ENCODE measurements at places on chromosomes 2 and 18.

GRCh38 chr18:2881088-2881839 is 34.5 kb downstream of the EMILIN2 start:
- DNase-seq, result no peak

- DNase-seq, result no peak
Measured at GRCh38 chr2:105824446-105824845, 79.7 kb downstream of the NCK2 start.

GRCh38 chr18:34028324-34028723 is 196.4 kb downstream of the NOL4 start:
- DNase-seq, result no peak

DNA sequence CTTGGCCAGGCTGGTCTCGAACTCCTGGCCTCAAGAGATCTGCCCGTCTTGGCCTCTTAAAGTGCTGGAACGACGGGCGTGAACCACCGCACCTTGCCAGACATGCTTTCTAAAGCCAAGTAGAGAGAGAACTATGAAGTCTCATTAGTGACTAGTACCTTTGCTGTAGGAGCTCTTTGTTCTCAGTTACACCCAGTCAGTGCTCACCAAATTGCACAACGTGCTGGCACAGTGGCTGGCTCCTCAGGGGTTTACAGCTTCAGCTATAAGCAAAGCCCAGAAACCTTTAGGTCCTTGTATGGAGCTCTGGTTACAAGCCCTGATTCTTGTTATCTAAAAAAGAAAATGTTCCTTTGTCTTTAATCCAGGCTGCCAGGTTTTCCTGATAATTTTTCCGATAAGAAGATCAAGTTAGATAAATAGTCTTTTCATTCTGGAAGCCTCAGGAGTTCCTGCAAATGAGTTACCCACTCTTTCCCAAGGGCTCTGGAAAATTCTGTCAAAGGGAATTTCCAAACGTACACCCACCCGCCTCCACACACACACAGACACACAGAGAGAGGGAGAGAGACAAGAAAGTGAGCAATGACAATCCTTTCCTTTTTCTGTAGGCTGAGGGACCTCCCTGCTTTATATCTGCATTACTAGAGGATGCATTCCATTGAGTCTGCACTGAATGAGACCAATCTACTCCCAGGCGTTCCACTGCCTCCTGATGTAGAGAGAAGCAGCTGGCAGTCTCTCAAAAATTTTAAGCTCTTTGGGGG is 100.2 kb upstream of the CSRNP3 start:
- no peak for DNase-seq

DNA sequence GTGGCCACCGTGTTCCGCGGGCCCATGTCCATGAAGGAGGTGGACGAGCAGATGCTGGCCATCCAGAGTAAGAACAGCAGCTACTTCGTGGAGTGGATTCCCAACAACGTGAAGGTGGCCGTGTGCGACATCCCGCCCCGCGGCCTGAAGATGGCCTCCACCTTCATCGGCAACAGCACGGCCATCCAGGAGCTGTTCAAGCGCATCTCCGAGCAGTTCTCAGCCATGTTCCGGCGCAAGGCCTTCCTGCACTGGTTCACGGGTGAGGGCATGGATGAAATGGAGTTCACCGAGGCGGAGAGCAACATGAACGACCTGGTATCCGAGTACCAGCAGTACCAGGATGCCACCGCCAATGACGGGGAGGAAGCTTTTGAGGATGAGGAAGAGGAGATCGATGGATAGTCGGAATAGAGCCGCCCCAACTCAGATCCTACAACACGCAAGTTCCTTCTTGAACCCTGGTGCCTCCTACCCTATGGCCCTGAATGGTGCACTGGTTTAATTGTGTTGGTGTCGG is 17.7 kb downstream of the TUBB6 start:
- no peak for DNase-seq

DNA sequence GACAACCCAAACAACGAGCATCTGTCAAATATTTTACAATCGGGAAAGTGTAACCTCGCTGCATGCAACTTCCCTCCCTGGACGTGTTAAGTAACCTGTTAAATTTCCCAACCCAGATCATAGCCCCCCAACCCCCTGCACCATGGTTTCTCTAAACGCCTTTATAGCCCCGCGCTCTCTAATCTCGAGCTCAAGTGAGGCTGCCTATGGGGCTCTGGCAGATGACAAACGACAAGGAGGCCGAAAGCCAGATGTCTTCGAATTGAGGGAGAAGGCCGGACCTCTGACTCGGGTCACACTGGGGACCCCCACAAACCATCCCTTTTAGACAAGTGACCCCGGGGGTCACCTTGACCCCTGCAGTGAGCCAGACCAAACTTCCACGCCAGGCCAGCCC is 526 bp downstream of the COX7A2L start:
- no peak for DNase-seq

DNA sequence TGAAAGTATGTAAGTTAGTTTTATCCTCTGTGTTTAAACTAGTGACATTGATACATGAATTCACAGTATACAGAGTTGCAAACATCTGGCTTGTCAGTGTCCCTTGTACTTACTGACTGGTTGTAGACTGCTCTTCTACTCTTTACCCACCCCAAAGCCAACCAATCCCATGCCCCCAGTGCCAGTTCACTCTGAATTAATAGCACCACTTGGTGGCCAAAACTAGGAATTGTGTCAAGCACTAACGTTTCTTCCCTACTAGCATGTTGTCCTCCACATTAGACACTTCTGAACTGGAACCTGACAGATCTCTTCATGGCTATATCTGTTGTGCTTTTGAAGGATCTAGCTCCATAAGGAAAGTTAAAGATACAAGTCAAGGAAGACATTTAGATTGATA is 27.2 kb upstream of the OTX1 start:
- no peak for DNase-seq

All from glomerular endothelial cell (primary cell).